ENCODE measurements at places on chromosomes 12 and 14.

GRCh38 chr12:87783467-87783866 is 245.7 kb downstream of the C12orf50 start:
- DNase-seq, result no peak

DNA sequence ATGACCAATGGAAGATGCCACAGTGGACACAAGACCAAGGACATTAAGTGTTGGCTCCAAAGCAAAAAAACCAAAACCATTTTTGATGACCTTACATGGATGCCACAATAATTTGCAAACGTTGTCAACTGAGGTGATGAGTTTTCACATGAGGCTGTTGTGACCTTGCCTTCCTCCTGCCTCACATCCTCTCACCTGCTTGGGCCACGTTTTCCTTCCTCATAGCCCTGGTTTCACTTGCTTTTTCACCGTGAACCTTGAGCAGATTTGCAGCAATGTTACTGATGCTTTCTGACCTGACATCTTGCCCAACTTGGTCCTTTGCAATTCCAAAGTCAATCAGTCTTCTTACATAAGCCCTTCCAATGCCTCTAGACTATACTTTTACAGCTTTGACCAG is 3.7 kb downstream of the KRT6B start:
- no peak for DNase-seq

GRCh38 chr14:99534863-99535262 is 53.7 kb downstream of the CCNK start:
- no peak for DNase-seq

DNA sequence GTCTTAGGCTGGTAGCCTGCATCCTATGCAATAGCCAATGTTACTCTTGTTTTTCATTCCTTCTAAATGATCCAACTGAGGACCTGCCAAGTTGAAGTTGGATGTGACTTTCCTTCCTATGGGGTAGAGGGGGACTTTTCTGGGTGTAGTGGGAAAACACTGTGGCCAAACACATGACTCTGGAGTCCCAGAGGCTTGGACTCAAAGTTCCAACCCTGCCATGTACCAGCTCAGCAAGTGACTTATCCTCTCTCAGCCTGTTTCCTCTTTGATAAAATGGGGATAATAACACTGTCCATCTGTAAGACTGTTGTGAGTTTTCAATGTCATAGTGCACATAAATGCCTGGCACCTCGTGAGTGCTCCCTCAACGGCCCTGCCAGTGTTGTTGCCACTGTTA is 97.0 kb downstream of the ZFP36L1 start:
- no peak for DNase-seq
